ENCODE measurements at places on chromosomes 12 and 14.

- DNase-seq = no peak
These were observed 4.2 kb downstream of the CCDC60 start for GRCh38 chr12:119338593-119339363.

DNA sequence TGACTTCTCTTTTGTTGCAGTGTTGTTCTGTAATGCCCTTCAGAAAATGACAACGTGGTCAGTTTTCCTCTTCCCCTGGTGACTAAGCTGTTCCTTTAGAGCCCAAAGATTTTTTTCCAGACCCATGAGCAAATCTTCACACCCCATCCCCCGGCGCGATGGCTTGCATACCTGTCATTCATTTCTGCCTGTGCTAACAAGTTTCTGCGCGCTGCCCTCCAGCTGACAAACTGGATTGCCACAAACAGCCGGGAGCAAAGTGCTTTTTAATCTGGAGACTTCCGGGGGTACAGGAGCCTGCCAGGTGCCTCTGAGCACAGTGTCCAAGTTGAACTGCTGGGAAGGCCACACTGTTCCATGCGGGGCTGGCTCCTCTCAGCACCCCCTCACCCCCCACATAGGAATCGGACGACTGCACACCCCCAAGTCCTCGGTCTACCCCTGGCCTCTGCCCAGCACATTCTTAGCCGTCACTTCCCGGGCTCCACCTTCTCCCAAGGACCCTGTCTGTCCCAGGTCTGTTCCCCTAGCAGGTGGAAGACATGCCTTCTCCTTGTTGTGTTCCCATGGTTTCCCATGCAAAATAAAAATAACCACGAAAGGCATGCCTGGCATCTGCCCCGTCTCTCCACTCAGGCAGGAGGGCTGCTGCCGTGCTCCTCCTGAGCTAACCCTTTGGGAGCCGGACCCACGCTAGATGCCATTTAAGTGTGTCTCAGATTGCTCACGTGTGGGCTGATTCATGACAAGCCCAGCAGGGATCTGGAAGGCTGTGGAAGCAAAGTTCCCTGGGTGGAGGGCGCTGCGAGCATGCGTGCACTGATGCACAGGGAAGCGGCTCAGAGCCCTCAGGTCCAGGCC, 14.1 kb downstream of the RILPL1 start:
- no peak for DNase-seq

GRCh38 chr12:50524621-50525020, 19.8 kb downstream of the DIP2B start:
- DNase-seq = no peak

- DNase-seq = no peak
These were observed 243.7 kb downstream of the C12orf75 start for GRCh38 chr12:105574056-105574715.

DNA sequence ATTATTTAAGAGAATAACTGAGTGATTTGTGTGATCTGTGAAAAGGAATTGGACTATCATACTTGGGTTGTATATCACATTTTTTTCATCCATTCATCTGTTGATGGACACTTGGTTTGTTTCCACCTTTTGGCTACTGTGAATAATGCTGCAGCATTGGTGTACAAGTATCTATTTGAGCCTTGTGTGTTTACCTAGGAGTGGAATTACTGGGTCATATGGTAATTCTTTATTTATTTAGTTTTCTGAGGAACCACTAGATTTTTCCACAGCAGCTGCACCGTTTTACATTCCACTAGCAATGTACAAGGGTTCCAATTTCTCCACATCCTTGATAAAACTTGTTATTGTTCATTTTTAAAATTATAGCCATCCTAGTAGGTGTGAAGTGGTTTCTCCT, 56.1 kb downstream of the APAF1 start:
- no peak for DNase-seq

- no peak for DNase-seq
These were observed 363.0 kb upstream of the FKBP4 start for GRCh38 chr12:2431810-2432209.

DNA sequence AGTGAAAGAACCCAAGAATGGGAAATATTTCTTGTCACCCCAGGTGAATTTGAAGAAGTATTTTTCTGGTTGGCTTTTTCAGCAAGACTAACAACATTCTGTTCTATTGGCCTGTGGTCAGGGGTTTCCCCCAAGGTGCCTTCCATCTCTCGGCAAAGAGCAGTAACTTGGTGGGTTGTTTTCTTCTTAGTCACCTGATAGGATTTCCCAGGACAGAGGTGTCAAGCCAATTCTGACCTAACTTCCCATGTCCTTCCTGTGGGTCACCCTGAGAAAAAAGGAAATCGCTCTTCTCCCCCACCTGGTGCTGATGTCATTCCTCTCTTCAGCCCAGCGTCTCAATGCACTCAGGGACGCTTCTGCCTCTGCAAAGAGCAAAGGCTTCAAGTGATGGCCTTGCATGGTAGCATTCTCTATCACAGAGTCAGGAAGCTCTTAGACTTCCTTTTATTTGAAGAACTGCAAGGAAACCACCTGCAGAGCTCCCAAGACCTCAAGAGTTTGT, 16.1 kb upstream of the IFNG start:
- DNase-seq = no peak

- no peak for DNase-seq
These were observed 12.1 kb upstream of the FBXW8 start for GRCh38 chr12:116898669-116899068.

- peak; percentile 66 for DNase-seq
These were observed 12.3 kb upstream of the LBHD2 start for GRCh38 chr14:103071544-103072251.

DNA sequence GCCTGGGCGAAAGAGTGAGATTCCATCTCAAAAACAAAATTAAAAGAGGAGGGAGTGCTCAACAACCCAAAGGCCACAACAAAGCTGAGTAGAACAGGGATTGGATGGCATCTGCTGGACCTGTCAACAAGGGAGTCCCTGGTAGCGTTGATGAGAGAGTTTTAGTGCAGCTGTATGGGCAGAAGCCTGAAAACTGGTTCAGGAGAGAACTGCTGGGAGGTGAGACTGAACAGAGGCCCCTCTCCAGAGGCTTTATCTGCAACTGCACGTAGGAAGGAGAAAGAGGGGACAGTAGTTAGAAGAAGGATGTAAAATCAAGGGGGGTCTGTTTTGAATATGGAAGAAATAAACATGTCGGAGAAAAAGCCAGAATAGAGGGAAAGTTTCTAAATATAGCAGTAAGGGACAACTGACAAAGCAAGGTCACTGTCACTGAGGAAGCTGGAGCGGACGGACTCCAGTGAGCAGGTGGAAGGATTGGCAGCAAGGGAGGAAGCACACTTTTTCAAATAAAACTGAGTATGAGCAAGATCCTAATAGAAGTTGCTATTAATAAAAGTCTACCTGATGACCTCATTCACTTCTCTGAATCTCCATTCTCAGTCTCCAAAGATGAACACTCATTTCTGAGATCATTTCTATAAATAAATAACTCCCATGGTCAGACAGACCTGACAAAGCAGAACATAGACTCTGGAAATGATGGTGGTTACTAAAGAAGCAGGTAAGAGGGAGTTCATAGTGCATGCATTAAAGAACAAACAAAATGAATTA, 11.8 kb upstream of the ATF1 start:
- no peak for DNase-seq

DNA sequence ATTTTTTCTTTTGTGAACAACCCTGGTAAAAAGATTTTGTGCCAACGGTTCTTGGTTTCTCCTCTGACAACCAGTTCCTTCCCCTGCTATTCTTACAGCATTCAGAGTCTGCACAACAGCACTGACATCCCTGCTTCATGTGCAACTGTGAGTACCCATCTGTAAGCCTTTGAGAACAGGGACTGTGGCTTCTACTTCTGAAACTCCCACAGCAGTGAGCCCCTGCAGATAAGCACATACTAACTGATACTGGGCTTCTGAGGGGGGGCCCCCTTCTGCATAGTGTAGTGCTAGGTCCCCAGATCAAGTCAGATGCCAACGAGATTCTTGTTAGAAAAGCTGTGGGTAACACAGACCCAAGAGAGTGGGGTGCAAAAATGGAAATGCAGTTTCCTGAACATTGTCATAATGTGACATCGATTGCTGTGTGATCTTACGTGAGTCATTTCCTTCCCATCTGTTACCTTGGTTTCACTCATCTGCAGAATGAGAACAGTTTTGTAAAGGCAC, 11.1 kb upstream of the NINJ2 start:
- DNase-seq = no peak

DNA sequence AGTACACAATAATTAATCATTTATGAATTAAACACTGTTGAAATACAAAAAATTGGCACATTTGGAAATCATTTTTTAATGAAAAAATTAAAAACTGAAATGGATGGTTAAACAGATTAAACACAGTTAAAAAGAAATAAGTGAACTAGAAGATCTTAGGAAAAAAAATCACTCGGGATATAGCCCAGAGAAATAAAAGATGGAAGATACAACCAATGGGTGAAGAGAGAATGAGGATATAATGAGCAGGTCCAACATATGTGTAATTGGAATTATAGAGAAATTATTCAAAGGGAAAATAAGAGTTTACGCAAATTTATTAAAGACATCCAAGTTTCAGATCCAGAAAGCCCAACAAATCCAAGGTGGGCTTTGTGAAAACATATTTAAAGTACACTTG, 6.1 kb downstream of the GPR137C start:
- DNase-seq = no peak

GRCh38 chr12:50197297-50197727, 30.1 kb upstream of the CERS5 start:
- DNase-seq = no peak

DNA sequence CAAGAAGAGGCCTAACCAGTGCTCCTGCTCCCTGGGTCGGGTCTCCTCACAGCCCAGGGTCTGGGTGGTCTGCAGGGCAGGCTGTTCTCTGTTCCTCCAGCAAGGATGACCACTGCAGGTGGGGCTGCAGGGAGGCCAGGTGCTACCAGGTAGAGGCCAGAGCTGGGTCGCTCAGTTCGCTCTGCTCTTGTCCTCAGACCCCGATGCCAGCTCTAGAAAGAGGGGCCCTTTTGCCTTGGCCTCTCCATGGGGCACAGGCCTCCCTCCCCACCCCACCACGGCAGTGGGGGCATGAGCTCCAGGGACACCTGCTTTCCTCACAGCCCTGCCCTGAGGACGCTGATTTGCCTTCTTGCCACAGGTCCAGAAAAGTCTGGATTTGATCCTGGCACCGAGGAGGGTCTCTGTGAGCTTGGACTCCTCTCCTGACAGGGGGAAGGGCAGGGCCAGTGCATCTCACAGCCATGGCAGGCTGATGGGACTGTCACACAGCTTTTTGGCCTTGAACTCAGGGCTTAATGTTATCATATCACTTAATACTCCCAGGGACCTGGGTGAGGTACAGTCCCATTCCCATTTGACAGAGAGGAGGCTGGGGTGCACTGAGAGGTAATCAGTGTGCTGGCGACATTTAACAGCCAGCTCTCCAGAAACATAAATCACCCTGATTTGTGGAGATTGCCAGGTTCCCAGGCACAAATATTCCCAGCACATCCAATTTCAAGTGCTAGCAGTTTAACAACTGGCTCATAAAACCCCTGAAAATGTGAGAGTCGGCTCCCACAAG, 273.0 kb upstream of the SFSWAP start:
- no peak for DNase-seq

DNA sequence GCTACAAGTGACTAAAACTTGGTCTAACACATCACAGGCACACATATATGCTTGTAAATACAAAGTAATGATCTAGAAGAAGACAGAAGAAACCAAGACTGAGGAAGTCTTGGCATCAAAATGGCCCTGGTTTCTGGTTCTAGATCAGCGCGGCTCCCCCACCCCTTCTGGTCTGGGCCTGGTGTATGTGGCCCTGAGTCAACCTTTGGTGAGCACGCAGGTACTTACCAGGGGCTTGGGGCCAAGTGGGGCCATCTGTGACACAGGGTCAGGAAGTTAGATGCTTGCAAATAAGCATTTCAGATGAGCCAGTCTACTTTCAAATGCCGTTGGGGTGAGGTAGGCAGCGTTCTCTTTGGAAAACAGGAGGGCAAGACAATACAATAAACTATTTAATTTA, 13.2 kb upstream of the HVCN1 start:
- no peak for DNase-seq

DNA sequence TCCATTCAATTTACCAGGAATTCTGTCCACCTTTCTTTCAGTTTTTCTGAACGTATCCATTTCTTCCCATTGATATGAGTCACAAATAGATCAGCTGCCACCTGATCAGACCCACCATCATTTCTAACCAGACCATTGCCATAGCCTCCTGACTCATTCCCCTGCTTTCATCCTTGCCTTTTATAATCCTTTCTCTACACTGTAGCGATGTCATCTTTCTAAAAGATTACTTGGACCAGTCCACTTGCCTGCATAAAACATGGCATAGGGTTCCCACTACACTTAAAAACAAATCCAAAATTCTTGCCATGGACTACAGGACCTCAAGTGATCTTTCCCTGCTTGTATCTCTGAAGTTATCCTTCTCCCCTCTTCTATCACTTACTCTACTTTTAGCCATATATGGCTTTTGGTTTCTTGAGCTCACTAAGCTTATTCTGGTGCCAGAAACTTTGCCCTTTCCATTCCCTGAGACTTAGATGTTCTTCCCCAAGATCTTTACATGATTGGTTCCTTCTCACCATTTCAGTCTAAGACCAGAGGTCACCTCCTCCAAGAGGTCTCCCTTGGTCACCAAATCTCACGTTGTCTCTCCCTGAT, 149.5 kb upstream of the KRR1 start:
- no peak for DNase-seq

DNA sequence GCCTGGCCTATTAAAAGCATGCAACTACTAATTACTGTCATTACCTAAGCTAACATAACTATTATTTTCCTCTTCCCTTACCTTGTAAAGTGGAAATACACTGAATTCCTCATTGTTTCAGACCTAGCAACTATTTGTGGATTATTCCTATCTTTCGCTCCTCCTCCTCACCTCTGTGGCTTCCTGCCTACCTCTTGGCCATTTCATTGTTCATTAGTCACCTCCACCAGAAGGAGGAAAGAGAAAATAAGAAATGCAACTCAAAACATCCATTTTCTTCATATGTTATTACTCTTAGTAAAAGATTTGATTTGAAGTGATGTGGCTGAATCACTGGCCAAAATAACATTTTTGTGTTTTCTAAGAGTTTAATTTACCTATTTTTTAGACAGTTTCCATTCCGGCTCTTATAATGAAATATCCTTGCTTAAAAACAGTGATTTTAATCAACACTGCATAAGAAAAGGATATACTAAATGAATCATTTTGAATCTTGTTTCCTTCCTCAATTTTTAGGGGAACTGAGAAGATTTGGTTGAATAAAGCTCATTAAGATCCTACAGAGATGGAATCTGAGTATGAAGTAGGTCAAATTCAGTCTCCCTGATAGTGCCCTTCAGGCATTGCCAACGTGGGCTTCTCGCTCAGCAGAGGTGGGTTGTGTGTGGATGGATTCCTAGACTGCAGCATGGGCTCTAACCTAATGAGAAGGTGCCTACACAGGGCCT, 27.6 kb upstream of the ARHGAP5 start:
- DNase-seq = no peak

- no peak for DNase-seq
These were observed 24.3 kb downstream of the CMA1 start for GRCh38 chr14:24483604-24484252.

DNA sequence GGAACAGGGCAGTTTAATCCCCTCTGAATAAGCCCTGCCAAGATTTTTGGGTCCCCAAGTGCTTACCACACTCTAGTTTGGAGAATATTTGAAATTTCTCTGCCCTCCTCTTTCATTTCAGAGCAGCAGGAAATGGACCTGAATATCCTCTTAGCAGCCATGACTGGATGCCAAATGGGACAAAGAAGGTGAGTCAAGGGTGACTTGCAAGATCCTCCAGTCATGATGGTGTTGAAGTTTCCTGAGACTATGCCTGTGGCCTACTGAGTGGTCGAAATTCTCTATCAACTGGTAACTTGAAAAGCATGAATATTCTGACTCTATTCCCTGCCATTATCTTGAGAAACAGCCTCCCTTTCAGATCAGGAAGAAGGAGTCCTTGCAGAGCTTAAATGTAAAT, 1674.7 kb upstream of the SEL1L start:
- DNase-seq = no peak

All from NCI-H460 (cell line).